ENCODE measurements at places on chromosomes 4 and X.

GRCh38 chrX:24026432-24026831 is 554 bp downstream of the KLHL15 start:
- peak; percentile 19 for DNase-seq

DNA sequence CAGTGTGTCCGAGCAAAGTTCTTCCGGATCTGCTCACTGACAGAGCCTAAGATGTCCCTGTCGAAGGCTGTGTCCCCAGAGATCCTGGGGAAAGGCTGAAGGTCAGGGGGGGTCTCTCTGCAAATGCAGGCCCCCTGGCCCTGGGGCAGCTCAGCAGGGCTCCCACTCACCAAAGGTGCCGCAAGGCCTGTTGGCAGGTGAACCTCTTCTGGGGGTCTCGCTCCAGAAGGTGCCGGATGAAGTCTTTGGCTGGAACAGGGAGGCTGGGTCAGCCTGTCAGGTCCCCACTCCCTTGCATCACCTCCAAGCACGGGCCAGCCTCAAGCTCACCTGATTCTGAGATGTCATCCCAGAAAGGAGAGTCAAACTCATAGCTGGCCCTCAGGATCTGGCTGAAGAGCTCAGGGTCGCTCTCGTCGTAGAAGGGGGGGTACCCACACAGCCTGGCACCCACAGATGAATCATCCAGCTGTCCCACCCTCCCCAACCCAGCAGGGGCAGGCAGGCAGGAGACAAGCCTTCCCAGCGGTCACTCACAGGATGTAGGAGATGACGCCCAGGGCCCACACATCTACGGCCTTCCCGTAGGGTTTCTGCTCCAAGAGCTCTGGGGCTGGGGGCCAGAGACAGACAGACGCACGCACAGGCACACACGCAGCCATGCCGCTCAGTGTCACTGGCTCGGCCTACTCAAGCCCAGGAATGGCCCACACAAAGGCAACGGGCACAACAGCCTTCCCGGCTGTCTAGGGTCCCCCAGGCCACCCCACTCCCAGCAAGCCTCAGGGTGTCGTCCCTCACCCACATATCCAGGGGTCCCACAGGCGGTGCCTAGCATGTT is 2.6 kb downstream of the PNCK start:
- DNase-seq, result no peak

- DNase-seq, result no peak
These were observed 6.0 kb downstream of the PLXNB3 start for GRCh38 chrX:153769865-153770600.

DNA sequence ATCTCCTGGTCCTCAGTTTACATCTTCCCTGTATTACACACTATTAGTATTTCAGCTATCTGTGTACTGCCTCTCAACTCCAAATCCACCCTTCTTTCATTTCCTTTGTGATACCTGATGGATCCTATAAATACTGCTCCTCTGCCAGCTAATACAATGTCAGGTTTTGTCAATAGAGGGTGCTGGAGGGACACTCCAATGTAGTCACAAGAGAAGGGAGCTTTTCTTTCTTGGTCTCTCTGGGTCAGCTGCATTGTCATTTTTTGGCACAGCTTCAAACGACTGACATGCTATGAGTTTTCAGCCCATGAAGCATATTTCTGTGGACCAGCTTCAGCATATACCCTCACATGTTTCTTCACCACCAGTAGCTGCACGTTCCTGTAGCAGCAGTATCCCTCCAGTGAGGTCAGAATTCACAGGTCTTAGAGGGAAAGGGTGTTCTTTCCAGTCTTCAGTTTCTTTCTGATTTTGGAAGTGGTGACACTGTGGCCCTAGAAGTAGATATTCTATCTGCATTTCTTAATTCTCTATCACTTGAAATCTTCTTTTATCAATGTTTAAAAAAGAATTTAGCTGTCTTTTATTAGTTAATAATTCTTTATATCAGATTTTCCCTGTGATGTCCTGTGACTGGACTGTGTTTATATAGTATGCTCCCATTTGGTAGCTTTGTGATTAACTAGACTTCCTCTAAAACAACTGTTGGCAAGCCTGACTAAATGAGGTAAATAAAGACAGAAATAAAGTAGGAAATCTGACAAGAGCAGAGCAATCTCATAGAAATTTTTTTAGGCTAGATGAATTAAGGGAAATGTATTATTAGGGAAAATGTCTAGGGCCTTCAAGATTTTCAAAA is 60.6 kb downstream of the GABRA2 start:
- no peak for DNase-seq

DNA sequence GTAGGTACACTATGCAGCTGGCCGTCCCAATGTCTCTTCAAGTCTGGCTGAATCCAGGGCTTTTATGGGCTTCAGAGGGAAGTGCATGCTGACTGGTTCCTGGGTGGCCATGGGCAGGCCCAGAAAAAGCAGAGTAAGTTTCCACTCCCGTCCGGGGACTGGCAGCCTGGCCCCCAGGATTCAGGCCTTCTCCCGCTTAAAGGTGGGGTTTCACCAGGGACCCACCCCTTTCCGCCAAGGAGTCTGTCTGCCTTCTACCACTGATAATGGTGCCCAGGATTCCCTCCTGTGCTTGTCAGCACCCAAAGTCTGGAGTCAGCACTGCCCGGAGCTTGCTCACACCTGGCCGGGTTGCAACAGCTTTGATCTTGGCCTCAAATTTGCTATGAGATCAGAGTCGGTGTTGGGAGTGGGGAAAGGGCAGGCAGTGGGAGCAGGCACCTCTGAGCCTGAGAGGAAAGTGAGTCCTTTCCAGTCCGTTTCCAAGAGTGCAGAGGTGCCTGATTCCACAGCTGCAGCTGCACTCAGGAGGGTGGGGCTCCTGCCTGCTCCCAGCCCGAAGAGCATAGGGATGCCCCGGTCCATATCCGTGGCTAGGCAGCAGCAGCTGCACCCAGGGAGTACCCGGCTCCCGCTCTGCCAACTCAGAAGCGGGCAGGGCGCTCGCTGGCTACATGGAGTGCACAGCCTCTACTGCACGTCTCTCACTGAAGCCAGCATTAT is 1344.3 kb upstream of the ADGRL3 start:
- no peak for DNase-seq

DNA sequence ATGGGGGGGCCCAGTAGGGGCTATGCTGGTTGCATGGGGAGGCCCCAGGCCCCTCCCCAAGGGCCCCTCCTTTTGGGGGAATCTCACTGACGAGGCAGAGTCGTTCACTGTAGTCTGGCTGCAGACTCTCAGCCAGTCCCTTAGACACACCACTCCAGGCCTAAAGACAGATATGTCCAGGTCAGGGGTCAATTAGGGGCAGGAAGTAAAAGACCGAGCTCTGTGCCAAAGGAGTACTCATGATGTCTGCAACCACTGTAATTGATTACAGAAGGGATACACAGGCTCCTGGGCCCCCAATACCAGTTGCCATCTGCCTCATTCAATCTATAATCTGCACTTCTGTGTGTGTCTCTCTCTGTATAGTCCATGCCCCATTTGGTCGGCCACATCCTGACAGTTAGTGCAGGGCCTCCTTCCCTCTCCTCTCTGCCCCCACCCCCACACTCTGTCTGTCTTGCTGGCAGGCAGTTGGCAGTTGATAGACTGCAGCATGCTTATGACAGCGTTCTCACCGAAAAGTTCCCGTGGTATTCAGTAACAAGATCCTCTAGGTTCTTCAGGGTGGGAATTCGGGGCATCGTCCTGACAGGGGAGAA is 1.3 kb upstream of the CXorf65 start:
- no peak for DNase-seq

- no peak for DNase-seq
These were observed 268.3 kb downstream of the TMA16 start for GRCh38 chr4:163762741-163763140.

DNA sequence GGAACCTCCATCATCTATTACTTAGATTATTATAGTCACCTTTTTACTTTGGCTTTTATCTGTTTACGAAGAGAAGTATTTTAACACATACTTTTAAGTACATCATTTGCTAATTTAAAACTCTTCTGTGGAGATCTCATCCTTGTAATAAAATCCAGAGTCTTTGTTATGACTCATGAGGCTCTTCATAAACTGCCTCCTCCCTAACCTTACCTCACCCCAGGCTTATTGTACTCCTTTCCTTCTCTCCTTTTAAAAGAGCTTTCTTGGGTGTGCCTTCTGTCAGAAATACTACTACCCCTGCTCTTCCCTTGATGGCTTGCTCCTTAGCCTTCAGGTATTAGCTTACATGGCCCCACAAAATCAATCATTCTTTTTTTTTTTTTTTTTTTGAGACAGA is 6.6 kb downstream of the ARL9 start:
- DNase-seq, result no peak

GRCh38 chr4:37139987-37140386 is 104.6 kb upstream of the NWD2 start:
- no peak for DNase-seq

GRCh38 chrX:131789664-131790063 is 233.4 kb upstream of the STK26 start:
- no peak for DNase-seq

DNA sequence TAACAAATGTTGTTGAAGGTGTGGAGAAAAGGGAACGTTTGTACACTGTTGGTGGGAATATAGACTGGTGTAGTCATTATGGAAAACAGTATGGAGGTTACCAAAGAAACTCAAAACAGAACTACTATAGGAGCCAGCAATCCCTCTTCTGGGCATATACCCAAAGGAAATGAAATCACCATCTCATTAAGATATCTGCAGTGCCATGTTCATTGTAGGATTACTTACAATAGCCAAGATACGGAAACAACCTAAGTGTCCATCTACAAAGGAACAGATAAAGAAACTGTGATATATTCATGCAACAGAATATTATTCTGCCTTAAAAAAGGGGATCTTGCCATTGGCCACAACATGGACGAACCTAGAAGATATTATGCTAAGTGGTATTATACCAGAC is 22.2 kb downstream of the APBB2 start:
- no peak for DNase-seq

DNA sequence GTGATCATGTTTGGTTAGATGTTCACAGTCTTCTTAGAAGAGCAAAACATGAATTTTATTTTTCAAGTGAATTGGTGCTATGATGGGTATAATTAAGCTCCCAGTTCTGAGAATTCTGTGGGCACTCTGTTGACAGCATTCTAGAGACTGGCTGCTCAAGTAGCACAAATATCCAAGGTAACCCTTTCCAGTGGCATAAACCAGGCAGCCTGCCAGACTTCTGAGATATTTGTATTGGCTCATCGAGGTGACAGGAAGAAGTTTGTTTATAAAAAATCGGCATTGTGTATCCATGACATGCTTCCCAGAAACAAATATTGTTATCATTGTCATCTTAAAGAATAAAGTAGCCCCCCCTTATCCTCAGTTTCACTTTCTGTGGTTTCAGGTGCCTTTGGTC is 28.3 kb downstream of the LANCL3 start:
- DNase-seq, result no peak

GRCh38 chrX:15055146-15055930 is 182.1 kb downstream of the MOSPD2 start:
- no peak for DNase-seq

DNA sequence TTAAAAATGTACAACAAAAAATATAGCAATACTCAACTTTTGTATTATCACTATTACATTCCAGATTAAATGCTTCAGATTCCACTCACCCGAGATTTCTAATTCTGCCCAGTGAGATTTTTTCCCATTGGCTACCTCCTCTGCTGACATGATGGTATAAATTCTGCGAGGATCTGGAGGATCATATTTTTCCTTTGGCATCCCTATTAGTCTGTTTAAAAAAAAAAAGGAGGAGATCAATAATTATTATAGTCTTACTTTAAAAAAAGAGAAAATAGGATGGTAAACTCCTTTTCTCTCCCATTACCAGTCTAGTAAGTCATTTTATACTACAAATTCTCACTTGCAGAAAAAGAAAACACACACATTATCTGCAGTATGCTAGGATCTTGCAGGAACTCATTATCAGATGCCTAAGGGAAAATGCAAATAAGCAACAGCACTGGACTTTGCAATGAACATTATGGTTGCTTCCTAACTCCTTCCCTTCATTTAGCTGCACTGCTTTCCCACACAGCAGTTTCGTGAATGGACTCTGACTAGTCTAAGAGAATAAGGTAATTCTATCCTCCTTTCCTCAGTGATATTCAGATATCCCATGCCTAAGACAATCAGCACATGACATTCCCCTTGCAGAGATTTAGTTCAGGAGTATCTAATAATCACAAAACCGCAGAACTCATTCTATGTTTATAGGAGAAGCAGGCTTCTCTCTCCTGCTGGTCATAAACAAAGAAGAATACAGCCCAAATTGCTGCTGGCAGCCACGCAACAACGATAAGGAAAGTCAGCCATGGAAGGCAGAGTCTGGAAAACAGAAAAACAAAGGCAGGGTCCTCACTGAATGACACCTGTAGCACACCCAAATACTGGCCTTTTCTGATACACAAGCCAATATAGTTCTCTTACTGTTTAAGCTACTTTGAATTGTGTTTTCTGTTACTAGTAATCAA is 42.7 kb downstream of the CNOT6L start:
- no peak for DNase-seq

- DNase-seq, result no peak
These were observed 27.6 kb downstream of the CLNK start for GRCh38 chr4:10656988-10657387.
